ENCODE measurements at places on chromosomes 7 and 10.

DNA sequence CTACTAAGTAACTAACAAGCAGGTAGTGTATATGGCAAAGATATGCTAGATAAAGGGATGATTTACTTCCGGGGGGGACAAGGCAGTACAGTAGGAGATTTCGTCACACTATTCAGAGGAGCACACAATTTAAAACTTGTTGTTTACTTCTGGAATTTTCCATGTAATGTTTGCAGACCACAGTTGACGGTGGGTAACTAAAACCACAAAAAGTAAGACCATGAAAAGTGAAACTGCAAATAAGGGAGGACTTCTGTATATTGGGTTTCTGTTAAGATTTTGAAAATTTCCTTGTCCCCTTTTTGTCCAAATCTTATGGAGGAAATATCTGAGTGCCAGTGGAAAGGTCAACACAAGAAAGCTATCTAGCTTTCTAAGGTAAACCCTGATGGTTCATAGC, 170.0 kb downstream of the ELAPOR2 start:
- no peak for DNase-seq
- H3K4me1 ChIP-seq = no peaks in the 10 kb centered on the region
- no peaks in the 10 kb centered on the region for H3K27me3 ChIP-seq
- no peak overlapping the region for H3K27ac ChIP-seq
- H3K36me3 ChIP-seq = peaks cover 52% of the 10 kb centered on the region

DNA sequence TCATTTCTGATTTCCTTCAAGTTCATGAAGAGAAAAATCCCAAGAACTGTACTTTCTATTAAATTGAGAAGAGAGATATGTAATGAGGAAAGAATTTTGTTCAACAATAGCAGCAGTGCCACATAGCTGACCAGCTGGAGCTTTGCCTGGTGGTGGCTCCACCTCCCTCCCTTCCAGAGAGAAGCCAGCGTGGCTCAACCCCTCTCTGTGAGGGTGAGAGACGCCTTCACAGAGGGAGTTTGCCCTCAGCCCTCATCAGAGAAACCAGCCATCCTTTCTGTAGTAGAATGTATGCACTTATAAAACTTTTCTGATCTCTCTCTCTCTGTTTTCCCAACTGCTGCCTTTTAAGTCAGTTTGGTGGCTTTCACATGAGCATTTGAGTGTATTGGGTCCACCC, 20.5 kb upstream of the COL1A2 start:
- H3K27me3 ChIP-seq = no peaks in the 10 kb centered on the region
- H3K4me1 ChIP-seq = peaks cover 52% of the 10 kb centered on the region
- peak overlapping the region; percentile 98 for H3K27ac ChIP-seq
- H3K36me3 ChIP-seq = peaks cover 4% of the 10 kb centered on the region

- no peak overlapping the region for H3K27ac ChIP-seq
- H3K36me3 ChIP-seq = peaks cover 43% of the 10 kb centered on the region
- H3K4me3 ChIP-seq = no peak overlapping the region
- H3K4me1 ChIP-seq = no peaks in the 10 kb centered on the region
- no peaks in the 10 kb centered on the region for H3K27me3 ChIP-seq
Observed at GRCh38 chr7:96287132-96287531, 34.8 kb downstream of the SLC25A13 start.

GRCh38 chr10:13871011-13871410, 284.2 kb downstream of the PRPF18 start:
- H3K4me1 ChIP-seq = peaks cover 8% of the 10 kb centered on the region
- no peak for DNase-seq
- peaks cover 2% of the 10 kb centered on the region for H3K27me3 ChIP-seq
- H3K36me3 ChIP-seq = peaks cover 6% of the 10 kb centered on the region
- H3K4me3 ChIP-seq = no peak overlapping the region
- H3K27ac ChIP-seq = no peak overlapping the region

- DNase-seq = no peak
- H3K4me3 ChIP-seq = no peak overlapping the region
- H3K27me3 ChIP-seq = no peaks in the 10 kb centered on the region
- no peak overlapping the region for H3K27ac ChIP-seq
- peaks cover 11% of the 10 kb centered on the region for H3K36me3 ChIP-seq
Observed at GRCh38 chr10:391847-392704, 256.8 kb downstream of the ZMYND11 start.

- no peaks in the 10 kb centered on the region for H3K36me3 ChIP-seq
- H3K27ac ChIP-seq = no peak overlapping the region
- no peaks in the 10 kb centered on the region for H3K4me1 ChIP-seq
Observed at GRCh38 chr7:39321909-39322498, 244.2 kb upstream of the YAE1 start.

DNA sequence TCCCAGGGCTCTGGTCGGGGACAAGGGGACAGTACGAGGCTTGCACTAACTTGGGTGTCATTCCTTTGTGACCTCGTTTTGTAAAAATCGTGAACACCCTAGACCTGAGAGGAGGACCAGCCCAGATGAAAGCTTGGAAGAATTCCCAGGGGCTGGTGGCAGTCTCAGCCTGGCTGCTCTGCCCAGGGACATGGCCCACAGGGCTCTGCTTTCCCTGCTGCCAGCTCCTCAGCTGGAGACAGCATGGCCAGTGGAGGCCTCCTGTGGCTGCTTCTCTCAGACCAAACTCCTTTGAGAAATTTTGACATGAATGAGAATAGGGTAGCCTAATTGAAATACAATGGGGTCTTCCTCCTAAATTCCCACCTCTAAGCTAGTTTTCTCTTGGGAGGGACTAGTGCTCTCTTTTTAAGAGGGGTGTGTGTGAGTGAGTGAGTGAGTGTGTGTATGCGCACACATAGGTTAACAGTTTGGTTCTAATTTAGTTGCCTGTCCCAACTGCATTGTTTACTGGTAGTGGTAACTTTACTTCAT, 140.3 kb upstream of the EFCAB10 start:
- H3K27ac ChIP-seq = no peak overlapping the region
- H3K4me1 ChIP-seq = peaks cover 4% of the 10 kb centered on the region
- no peak for DNase-seq

DNA sequence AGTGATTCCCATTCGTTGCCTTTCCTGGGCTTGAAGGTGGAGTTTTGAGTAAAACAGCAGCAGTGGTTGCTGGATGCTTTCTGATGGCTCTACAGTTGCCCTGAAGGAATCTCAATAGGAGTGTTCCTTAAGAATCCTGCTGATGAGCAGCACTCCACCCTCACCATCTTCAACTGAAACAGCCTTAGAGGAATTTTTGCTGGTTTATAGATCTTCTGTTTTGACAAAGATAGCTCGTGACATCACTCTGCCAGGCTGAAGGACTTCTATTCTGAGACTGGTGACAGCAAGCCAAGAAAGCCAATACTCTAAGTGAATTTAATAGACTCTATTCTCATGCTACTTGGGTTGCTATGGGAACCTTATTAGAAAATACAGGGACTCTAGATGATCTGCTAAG, 1014.7 kb downstream of the NRG3 start:
- H3K27me3 ChIP-seq = peaks cover 3% of the 10 kb centered on the region
- no peak overlapping the region for H3K27ac ChIP-seq
- no peaks in the 10 kb centered on the region for H3K36me3 ChIP-seq
- H3K4me1 ChIP-seq = peaks cover 4% of the 10 kb centered on the region

GRCh38 chr7:99829524-99830160, 1.8 kb downstream of the CYP3A43 start:
- DNase-seq = no peak
- peaks cover 42% of the 10 kb centered on the region for H3K4me1 ChIP-seq
- no peaks in the 10 kb centered on the region for H3K36me3 ChIP-seq
- H3K27me3 ChIP-seq = no peaks in the 10 kb centered on the region
- no peak overlapping the region for H3K4me3 ChIP-seq
- no peak overlapping the region for H3K27ac ChIP-seq

- no peak for DNase-seq
- H3K27ac ChIP-seq = peak overlapping the region; percentile 61
- H3K4me3 ChIP-seq = no peak overlapping the region
- no peaks in the 10 kb centered on the region for H3K27me3 ChIP-seq
Observed at GRCh38 chr7:39987641-39988347, 37.7 kb downstream of the CDK13 start.

DNA sequence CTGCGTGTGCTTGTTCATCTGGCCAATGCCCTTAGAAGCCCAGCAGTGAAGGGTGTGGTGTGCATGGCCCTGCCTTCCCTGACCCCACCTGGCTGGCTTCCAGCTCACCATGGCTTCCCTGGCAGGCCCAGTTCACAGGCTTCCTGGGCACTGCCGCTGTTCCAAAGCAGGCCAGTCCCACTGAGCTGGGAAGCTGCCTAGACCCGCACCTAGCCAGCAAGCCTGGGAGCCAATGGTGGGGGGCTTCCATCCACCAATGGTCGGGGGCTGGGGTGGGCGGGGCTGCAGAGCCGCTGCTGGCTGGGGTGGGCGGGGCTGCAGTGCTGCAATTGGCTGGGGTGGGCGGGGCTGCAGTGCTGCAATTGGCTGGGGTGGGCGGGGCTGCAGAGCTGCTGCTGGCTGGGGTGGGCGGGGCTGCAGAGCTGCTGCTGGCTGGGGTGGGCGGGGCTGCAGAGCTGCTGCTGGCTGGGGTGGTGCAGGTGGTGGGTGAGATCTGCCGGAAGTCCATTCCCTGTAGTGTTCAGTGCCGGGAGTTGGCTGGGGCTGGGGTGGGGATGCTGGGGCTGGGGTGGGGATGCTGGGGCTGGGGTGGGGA, 12.4 kb downstream of the CALY start:
- DNase-seq = no peak
- no peak overlapping the region for H3K4me3 ChIP-seq
- peaks cover 12% of the 10 kb centered on the region for H3K4me1 ChIP-seq
- no peaks in the 10 kb centered on the region for H3K36me3 ChIP-seq
- H3K27ac ChIP-seq = no peak overlapping the region
- peaks cover 55% of the 10 kb centered on the region for H3K27me3 ChIP-seq

DNA sequence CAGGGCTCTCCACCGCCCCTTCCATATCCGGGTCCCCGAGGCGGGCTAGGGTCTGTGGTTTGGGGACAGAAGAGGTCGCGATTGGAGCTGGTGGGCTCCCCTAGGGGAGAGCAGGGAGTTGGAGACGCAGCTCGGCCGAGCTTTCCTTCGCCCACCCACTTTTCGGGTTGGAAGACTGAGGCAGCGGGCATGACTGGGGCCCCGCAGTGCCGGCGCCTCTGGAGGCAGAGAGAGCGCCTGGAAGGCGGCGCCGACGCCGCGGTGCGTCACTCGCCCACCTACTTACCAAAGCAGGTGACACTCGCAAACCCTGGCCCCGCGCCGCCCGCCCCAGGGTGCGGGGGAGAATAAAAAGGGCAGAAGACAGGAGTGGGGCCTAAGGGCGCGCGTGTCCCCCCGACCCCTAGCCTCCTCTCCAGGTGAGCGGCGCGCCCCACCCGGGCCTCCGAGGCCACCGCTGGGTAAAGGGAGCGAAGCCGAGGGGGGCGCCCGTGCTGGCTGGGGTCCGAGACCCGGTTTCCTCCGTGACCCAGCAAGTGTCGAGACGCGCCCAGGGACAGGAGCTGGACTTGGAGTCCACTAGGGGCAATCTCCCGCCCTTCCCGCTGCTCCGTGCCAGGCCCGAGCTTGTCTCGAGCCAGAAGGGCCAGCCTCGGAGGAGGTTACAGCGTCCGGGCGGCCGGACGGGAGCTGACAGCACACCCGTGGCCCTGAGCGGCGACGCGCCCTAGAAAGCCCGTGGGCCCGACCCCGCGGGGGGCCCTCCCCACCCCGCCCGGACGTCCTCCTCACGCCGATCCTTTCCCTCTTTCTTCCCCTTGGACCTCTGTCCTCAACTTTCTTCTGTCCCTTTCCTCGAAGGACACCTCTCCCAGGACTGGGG, 34.4 kb upstream of the GRID1 start:
- no peak for DNase-seq
- H3K4me3 ChIP-seq = peak overlapping the region; percentile 71
- H3K4me1 ChIP-seq = peaks cover 19% of the 10 kb centered on the region
- H3K27ac ChIP-seq = no peak overlapping the region
- H3K27me3 ChIP-seq = peaks cover 74% of the 10 kb centered on the region
- H3K36me3 ChIP-seq = no peaks in the 10 kb centered on the region

- no peak overlapping the region for H3K27ac ChIP-seq
- peaks cover 14% of the 10 kb centered on the region for H3K4me1 ChIP-seq
- H3K27me3 ChIP-seq = no peaks in the 10 kb centered on the region
- H3K36me3 ChIP-seq = no peaks in the 10 kb centered on the region
- no peak overlapping the region for H3K4me3 ChIP-seq
Observed at GRCh38 chr7:33423646-33424020, 294.3 kb downstream of the BBS9 start.
